Chondrocyte (in vitro differentiated cells): ENCODE measurements at places on chromosomes 2 and 18. TPM values are rescaled to one million over a fixed set of nuclear protein-coding genes. Genes with fewer than 3 reads are reported as not detected.
A peak's percentile ranks its signal among the peaks of the same experiment; 100 is the strongest.

DNA sequence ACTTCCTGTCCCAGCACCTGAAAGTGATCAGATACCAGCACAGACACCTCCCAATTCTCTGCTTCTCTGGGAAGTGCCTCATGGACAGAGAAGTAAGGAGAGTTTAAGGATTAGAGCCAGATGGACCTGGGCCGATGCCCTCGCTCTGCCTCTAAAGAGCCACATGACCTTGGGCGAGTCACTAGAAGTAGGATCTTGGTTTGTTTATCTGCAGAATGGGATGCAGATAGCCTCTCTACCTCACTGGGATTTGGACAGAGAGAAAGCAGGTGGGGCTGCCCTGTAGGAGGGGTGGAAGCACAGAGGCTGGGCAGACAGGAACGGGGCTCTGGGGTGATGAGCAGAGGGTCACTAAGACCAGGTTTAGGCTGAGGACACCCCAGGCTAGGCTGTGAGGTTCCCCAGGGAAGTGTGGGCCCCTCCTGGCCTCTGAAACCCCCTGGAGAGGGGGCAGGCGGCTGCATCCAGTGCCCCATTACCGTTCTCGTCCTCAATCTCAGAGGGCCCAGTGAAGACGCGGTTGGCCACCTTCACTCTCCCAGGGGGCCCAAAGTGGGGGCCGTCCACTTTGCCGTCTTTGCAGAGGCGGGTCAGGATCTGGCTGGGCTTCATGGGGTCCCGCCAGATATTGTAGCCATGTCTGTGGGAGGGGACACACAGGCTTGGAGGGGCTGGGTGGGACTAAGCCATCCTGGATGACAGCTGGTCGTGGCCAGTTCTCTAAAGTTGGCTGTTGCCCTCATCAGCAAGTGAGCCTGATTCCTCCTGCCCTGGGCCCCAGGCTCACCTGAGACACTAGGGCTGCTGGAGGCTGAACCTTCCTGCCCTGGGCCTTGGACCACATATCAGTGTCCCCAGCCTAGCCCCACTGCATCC, 13.3 kb downstream of the OTOF start:
- DNase-seq = peak; percentile 82

GRCh38 chr18:46388286-46388685, 268.7 kb downstream of the LOXHD1 start:
- no peak for DNase-seq

ATP8B1 gene
- 28.1 to 38.3 TPM (median 35.4 TPM) in 3 replicates for total RNA-seq

DNA sequence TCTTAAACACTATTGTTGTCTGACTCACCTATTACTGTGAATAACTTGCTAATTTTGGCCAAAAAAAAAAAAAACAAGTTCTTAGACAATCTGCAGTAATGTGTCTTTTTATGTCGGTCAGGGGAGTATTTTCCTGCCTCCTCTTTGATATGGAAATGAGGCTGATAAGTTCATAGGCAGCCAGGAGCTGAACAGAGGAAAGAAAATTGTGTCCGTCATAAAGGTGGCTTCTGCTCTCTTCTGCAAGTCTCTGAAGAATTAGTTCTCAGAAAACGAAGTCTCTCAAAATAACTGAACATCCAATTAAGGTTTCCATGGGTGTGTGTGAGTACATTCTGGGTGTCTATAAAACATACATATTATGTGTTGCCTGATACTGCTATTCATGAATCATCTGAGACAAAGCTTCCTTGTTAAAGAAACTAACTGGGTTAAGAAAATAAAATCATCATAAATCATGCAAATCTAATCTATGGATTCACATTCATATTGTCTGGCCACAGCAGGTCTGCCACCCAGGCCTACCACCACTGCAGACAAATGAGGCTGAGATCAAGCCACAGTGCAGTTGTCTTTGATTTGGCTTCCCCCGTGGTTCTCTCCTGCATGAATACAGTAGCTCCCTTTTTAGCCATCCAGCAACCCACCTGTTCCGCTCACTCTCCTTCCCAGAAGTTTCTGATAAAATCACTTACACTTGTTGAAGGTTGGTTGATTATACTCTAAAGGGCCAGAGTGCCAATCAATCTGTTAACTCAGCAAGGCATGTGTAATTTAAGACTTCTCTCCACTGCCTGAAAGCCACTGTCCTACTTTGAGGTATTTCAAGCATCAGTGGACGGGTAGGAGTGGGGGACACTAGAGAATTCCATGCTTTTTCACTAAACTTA, 19.4 kb upstream of the SP5 start:
- DNase-seq = no peak

GRCh38 chr2:10331027-10331701, 28.5 kb downstream of the HPCAL1 start:
- DNase-seq = peak; percentile 92

DNA sequence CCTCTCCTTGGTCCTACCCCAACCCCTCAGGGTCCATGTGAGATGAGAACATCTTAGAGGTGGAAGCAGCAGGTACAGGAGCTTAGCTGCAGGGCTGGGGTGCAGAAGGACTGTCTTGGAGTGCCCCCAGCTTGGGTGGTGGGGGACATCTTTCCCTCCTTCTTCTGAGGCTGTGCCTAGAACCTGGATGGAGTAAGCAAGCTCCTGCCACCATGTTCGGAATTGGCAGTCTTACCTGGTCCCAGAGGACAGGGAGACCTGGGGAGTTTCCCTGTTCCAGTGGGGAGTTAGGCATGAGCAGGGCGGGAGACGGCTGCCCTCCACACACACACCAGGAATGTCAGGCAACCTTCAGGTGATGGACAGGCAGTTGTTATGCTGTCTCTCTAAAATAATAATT, 131.0 kb upstream of the COPS8 start:
- no peak for DNase-seq

DSG3 gene
- not detected in 3 replicates for total RNA-seq

- DNase-seq = no peak
These were observed 203.9 kb downstream of the MTX2 start for GRCh38 chr2:176473177-176473576.

IWS1 gene
- total RNA-seq = 32.4 to 41.8 TPM (median 37.4 TPM) in 3 replicates

GRCh38 chr2:127594116-127594591, 51.8 kb upstream of the GPR17 start:
- DNase-seq = peak; percentile 50

DNA sequence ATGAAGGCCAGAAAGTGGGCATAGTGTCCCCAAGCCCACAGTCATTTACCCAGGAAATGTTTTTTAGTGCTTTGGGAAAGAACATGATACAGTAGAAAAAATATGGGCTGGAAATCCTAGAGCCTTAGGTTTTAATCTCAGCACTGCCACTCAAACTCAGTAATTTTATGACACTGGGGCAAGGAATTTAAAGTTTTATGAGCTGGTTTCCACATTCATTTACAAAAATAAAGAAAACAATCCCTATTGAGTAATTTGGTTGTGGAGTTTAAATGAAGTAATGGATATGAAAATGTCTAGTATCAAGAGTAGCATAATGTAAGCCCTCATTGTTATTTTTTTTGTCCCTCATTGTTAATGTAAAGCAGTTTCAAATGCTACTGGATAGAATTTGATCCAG, 51.5 kb upstream of the FRZB start:
- DNase-seq = no peak

MROH2A gene
- total RNA-seq = not detected in 3 replicates

DNA sequence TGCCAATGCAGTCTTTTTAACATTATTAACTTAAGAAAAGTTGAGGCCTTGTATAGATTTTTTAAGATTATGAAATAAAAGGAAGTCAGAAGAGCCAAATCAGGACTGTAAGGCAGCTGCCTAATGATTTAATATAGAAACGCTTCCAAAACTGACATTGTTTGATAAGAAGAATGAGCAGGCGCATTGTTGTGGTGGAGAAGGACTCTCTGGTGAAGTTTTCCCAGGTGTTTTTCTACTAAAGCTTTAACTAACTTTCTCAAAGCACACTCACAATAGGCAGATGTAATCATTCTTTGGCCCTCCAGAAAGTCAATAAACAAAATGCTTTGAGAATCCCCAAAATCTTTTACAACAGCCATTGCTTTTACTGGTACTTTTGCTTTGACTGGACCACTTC, 288.6 kb upstream of the FIGN start:
- no peak for DNase-seq

DNA sequence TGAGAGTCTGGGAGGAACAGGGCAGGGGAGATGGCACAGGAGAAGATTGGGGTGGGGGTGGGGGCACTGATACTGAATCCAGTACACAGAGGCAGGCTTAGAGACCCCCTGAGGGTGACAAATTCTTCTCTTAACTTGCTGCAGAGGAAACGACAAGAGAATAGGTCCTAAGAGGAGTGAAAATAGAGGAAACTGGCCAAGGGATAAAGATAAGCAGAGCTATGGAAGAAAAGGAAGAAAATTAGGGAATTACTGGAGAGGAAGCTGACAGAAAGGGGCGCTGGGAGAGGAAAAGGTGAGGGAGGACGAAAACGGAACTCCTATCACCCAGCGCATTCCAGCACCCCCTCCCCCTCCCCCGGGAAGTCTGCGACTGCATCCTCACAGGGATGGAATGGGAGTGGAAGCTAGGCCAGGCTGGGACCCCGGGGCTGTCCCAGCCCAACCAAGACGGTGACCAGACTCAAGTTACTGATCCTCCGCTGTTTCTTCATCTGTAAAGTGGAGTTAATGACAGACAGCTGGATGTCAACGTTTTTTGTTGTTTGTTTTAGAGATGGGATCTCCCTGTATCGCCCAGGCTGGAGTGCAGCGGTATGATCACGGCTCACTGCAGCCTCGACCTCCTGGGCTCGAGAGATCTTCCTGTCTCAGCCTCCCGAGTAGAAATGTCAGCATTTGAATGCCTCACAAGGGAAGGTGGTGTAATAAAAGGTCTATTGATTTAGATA, 2.6 kb upstream of the EMX1 start:
- no peak for DNase-seq

DNA sequence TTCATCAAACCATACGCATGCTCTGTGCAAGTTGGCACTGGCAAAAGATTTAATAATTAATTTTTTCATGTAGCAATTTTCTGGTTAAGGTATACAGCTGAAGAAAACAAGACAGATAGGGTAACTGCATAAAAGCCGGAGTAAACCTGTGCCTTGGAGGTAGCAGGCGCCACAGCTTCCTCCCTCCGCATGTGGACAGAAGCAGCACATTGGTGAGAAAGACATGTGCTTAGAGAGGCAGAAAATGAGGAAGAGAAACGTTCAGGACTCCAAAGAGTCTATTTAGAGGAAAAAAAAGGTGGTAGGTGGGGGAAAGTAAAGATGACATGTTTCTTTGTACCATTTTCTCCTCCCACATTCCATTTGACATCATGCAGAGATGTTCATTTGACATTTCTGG, 9.3 kb downstream of the ST6GAL2 start:
- DNase-seq = no peak

RSAD2 gene
- 0.12 to 0.22 TPM in 2 of 3 replicates, not detected in the other for total RNA-seq

IL1RN gene
- total RNA-seq = not detected in 3 replicates

- no peak for DNase-seq
These were observed 93.7 kb upstream of the EHBP1 start for GRCh38 chr2:62611854-62612253.

LYG1 gene
- 0.36 to 0.99 TPM (median 0.57 TPM) in 3 replicates for total RNA-seq
